ENCODE measurements at places on chromosomes 5 and 9. TPM values are rescaled to one million over a fixed set of nuclear protein-coding genes. Genes with fewer than 3 reads are reported as not detected.

Gene S1PR3
- total RNA-seq, result 7.6 TPM

Gene CDO1
- total RNA-seq, result 21.2 TPM

Gene ENTREP1
- 11.6 TPM for total RNA-seq

DNA sequence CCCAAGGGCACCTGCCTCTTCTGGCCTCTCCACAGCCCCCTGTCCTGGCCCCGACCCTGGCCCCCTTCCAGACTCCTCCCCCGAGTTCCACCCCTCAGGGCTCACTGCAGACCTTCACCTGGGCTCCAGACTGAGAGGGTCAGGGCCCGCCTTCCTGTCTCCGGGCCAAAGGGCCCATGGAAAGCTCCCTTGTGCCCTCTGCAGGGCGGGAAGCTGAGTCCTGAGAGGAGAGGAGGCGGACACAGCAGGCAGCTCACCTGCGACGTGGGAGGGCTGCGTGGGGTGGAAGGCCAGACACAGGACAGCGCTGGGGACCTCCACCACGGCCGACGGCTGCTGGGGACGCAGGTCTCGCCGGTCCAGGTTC, 20.6 kb downstream of the DYNC2I2 start:
- H3K4me1 ChIP-seq, result 0 out of 2 replicates have a peak, but pooled peaks cover 8% of the 10 kb centered on the region
- H3K4me3 ChIP-seq, result no peak overlapping the region
- DNase-seq, result peak; percentile 80
- no peaks in the 10 kb centered on the region for H3K27me3 ChIP-seq
- H3K27ac ChIP-seq, result peak overlapping the region; percentile 84

GRCh38 chr9:135309763-135310125, 169.8 kb upstream of the PPP1R26 start:
- DNase-seq, result no peak
- H3K36me3 ChIP-seq, result peaks cover 10% of the 10 kb centered on the region
- H3K4me3 ChIP-seq, result no peak overlapping the region
- no peaks in the 10 kb centered on the region for H3K4me1 ChIP-seq
- H3K27me3 ChIP-seq, result no peaks in the 10 kb centered on the region

DNA sequence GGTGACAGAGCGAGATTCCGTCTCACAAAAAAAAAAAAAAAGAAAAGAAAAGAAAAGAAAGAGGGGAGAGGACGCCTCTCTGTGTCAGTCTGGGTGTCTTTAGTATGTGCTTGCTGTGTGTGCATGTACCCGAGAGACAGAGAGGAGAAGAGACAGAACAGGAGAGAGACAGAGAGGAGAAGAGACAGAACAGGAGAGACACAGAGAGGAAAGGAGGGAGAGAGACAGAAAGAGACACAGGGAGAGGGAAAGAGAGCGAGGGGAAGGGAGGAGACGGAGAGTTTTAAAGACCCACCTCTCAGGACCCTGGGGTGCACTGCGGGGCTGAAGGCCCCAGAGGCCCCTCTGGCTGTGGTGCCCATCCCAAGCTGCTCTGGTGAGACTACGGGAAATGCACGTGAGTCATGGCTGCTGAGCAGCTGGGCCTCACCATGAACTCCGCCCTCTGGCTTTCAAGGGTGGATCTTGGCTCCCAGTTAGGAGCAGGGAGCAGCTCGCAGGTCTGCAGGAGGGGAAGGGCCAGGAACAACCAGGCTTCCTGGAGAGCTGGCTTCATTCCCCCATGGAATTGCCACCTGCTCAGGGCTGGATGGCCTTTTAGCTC, 7.9 kb downstream of the SLC6A3 start:
- peak; percentile 58 for DNase-seq
- no peaks in the 10 kb centered on the region for H3K4me1 ChIP-seq
- no peak overlapping the region for H3K27ac ChIP-seq
- no peak overlapping the region for H3K4me3 ChIP-seq

GRCh38 chr9:22457448-22457847, 10.8 kb downstream of the DMRTA1 start:
- no peak overlapping the region for H3K4me3 ChIP-seq
- H3K36me3 ChIP-seq, result no peaks in the 10 kb centered on the region
- peak; percentile 60 for DNase-seq

- no peak overlapping the region for H3K27ac ChIP-seq
- no peaks in the 10 kb centered on the region for H3K36me3 ChIP-seq
- peaks cover 17% of the 10 kb centered on the region for H3K4me1 ChIP-seq
- peak; percentile 71 for DNase-seq
Measured at GRCh38 chr5:107670087-107670931, 428 bp downstream of the EFNA5 start.

DNA sequence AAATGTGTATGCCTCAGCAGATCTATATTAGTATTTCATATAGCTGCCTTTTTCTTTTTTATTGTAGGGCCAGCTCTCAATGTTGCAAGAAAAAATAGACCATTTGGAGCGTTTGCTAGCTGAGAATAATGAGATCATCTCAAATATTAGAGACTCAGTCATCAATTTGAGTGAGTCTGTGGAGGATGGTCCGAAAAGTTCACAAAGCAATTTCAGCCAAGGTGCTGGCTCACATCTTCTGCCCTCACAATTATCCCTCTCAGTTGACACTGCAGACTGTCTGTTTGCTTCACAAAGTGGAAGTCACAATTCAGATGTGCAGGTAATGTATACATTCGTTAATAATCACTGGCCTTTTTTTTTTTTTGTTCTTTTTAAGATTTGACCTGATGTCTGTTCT, 23.7 kb downstream of the MAN2A1 start:
- H3K27ac ChIP-seq, result no peak overlapping the region
- no peaks in the 10 kb centered on the region for H3K27me3 ChIP-seq
- no peaks in the 10 kb centered on the region for H3K36me3 ChIP-seq
- H3K4me3 ChIP-seq, result no peak overlapping the region
- DNase-seq, result no peak

- no peak overlapping the region for H3K27ac ChIP-seq
- DNase-seq, result no peak
- no peak overlapping the region for H3K4me3 ChIP-seq
- H3K4me1 ChIP-seq, result peaks cover 11% of the 10 kb centered on the region
Measured at GRCh38 chr5:63690546-63690945, 271.7 kb downstream of the HTR1A start.

DNA sequence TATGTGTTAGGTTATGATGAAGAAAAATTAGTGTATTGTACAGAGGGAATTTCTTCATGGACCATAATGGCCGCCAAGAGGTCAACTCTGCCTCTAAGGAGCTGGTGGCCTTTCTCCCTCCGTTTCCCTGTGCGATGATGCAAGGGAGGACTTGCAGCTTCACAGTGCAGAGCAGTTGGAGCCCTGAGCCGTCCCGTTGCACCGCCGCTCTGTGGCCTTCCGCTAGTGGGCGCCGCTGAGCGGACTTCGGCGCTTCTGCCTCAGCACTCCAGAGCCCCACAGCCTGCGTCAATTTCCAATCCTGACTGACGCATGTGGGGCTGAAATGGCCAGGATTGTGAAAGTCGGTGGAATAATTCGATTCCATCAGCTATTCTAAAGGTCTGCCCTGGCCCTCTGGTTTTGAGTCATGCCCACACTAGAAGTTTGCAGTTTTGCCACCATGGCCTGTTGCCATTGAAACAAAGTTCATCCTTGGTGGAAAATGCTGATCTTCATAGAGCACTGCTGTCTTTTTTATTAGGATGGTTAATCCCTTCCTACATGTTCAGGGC, 22.7 kb upstream of the LECT2 start:
- H3K36me3 ChIP-seq, result no peaks in the 10 kb centered on the region
- peak; percentile 85 for DNase-seq
- H3K27ac ChIP-seq, result no peak overlapping the region
- no peak overlapping the region for H3K4me3 ChIP-seq
- no peaks in the 10 kb centered on the region for H3K27me3 ChIP-seq
